ENCODE measurements at places on chromosomes 16 and 17.

- no peak for DNase-seq
Measured at GRCh38 chr17:81814748-81815645, 11.0 kb downstream of the GCGR start.

GRCh38 chr17:1073241-1073962 lies 76.5 kb downstream of the TIMM22 start:
- DNase-seq = no peak

DNA sequence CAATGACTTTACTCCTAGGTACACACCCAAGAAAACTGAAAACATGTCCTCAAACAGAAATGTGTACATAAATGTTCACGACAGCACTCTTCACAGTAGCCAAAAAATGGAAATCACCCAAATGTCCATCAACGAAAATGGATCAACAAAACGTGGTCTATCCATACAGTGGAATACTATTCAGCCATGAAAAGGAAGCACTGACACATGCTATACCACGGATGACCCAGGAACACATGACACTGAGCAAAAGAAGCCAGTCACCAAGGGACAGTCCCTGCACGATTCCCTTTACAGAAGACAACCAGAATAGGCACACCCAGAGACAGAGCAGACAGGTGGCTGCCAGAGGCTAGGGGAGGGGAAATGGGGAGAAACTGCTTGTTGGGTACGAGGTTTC lies 11.3 kb downstream of the ZNF500 start:
- no peak for DNase-seq

GRCh38 chr16:82358161-82358560 lies 188.1 kb upstream of the MPHOSPH6 start:
- DNase-seq = no peak

DNA sequence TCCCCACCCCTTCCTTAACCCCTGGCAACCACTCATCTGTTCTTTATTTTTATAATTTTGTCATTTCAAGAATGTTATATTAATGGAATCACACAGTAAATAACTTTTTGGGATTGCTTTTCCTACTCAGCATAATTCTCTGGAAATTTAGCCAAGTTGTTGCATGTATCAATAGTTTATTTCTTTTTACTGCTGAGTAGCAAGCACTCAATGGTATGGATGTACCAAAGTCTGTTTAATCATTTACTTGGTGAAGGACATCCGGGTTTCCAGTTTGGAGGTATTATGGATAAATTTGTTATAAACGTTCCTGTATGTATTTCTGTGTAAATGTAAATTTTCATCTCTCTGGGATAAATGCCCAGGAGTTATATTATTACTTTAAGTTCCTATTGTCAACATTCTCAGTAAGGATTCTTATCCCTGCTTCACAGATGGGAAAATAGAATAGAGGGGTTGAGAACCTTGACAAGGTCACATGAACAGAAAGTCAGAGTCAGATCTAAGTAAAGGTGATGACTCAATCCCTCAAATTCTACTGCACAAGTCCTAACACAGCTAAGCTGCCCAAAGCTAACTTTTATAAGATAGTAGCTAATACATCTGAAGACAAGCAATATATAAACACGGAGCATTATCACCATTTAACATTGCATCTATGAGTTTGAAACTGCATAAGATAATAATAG lies 62.4 kb upstream of the MTMR4 start:
- peak; percentile 22 for DNase-seq

- DNase-seq = no peak
Measured at GRCh38 chr17:60352071-60352470, 39.9 kb downstream of the USP32 start.

DNA sequence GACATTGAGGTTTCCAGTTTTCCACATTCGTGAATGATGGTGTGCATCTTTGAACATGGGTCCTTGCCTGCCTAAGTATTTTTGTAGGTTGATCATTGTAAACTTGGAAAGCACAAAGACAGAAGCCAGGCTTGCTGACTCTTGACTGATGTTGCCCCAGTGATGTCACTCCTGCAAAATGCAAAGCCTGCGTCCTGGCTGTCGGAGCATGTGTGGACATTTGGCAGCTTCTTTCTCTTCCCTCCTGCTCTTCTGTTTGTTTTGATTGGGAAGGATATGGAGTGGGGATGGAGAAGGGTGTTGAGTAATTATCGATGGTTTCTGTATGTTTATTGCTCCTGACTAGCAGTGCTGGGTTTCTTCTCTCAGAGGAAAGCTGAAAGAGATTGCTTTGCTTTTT lies 3.2 kb downstream of the NDE1 start:
- DNase-seq = peak; percentile 89

- DNase-seq = peak; percentile 69
Measured at GRCh38 chr16:70738083-70738977, 52.5 kb upstream of the MTSS2 start.

DNA sequence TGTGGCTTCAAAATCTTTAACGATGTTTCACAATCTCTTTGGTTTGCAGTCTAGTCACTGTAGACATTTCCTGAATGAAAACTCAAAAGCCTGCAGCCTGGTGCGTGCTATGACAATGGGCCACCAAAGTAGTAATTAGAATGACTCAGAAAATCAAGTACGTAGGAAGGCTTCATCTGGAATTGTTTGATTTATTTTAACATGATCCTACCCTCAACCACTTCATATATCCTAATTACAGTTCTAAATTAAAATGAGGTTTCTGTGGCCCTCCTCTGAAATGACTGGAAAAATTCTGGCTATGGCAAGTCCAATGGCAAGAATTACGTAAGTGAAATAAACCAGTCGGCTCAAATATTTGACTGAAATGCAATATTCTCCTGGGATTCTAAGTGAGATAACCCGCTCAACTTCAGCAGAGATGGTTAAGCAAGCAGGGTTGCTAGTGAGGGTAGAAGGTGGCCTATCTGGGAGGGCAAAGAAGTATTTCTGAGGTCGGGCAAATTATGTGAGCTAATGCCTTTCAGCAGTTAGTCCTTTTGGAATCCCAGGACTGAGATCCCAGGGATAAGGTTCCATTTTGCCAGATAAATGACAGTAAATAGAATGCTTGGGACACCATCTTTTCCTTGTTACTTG lies 145.6 kb upstream of the MYOCD start:
- peak; percentile 11 for DNase-seq

GRCh38 chr17:68704871-68705713 lies 103.9 kb upstream of the FAM20A start:
- peak; percentile 29 for DNase-seq

DNA sequence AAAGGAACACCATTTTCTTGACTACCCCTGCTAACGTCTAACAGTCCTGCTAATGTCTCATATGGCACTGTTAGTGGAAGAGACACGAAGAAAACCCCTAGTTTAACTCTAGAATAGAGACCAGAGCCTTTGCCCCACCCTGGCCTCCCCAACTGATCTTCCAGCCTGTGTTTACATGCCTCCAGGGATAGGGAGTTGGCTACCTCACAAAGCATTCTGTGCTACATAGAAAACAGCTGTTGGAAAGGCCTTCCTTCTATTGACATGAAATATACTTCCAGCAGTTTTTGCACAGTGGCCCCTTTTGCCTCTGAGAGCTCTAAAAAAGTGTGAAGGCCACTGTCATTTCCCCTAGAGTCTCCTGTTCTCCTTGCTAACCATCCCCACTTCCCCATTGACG lies 73.1 kb downstream of the ASIC2 start:
- no peak for DNase-seq

DNA sequence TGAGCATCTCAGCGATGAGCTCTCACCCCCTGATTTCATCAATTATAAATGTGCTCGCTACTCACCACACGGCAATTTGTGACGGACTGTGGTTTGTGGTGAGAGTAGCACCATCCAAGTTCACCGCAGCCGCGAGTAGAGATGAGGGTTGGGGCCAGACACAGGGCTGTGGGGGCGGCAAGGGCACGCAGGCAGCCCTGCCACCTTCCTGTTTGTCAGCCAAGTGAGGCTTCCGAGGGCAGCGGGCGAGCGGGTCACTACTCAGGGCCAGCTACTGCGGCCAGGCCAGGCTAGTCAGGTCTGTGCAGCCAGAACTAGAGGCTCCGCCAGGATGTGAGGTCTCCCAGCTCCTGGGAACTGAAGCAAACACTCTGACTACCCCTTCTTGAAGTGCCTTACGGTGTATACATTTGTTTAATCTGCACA lies 39.6 kb upstream of the MEOX1 start:
- no peak for DNase-seq

- peak; percentile 29 for DNase-seq
Measured at GRCh38 chr16:86634292-86634691, 55.9 kb downstream of the FOXL1 start.

DNA sequence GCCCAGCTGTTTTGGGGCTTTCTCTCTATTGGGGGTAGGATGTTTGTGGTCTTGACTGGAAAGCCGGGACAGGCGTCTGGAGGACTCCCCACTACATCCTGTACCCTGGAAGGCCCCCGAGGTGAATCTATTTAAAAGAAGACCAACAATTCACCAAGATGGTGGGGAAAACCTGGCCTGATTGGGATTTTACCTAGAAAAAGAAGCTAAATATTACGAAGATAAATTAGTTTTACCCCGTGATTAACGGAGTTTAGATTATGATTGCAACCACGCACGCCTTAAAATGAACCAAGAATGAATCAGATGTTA lies 779 bp upstream of the CCDC102A start:
- DNase-seq = no peak

DNA sequence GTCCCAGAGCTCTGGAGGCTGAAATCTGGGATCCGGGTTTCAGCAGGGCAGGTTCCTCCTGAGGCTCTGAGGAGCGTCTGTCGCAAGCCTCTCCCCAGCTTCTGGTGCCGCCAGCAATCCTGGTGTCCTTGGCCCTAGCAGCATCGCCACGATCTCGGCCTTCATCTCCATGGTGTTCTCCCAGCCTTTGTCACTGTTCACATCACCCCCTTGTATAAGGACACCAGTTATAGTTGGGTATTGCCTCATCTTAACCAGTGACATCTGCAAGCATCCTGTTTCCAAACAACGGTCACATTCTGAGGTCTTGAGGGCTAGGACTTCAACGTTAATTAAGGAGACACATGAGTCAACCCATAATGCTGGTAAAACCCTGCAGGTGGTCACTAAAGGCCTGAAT lies 2.8 kb upstream of the PPP1R27 start:
- peak; percentile 13 for DNase-seq

DNA sequence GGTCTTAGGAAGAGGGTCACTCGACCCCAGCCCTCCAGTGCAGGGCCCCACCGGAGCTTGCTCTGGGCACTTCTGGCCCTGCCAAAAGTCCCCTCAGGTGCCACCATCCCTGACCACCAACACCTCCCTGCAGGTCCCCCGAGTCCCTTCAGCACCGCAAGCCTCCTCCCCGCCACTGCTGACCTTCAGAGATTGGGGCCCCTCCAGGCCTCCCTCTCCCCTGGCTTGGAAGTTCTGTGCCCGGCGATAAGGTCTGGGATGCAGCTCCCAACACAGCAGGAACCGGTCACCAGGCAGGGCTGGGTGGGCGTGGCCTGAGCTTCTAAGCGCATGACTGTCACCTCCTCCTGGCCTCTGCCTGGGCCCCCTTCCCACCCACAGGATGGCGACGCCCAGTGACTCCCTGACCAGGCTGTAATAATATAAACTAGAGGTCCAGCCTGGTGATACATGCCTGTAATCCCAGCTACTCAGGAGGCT lies 11.2 kb downstream of the PIEZO1 start:
- peak; percentile 85 for DNase-seq

DNA sequence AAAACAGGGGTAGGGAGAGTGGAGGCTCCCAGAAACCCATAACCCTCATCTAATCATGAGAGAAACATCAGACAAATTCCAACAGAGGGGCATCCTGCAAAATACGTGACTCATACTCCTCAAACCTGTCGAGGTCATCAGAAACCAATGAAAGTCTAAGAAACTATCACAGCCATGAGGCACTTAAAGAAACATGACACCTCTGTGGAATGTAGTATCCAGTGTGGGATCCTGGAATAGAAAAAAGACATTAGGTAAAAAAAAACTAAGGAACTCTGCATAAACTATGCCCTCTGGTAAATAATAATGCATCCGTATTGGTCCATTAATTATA lies 16.4 kb downstream of the CDH5 start:
- peak; percentile 61 for DNase-seq

Measured in HCEC 1CT (cell line).